Glutamatergic neuron (in vitro differentiated cells): ENCODE measurements at places on chromosomes 16 and 17.

GRCh38 chr16:3094289-3095027 is 4.6 kb downstream of the ZSCAN10 start:
- DNase-seq: no peak

GRCh38 chr16:74774223-74775139 is at the start of gene FA2H:
Gene FA2H, minus strand, starts transcription at chr16:74774820. Its CDS starts 65 bp downstream, at chr16:74774755.
- peak; percentile 87 for DNase-seq

DNA sequence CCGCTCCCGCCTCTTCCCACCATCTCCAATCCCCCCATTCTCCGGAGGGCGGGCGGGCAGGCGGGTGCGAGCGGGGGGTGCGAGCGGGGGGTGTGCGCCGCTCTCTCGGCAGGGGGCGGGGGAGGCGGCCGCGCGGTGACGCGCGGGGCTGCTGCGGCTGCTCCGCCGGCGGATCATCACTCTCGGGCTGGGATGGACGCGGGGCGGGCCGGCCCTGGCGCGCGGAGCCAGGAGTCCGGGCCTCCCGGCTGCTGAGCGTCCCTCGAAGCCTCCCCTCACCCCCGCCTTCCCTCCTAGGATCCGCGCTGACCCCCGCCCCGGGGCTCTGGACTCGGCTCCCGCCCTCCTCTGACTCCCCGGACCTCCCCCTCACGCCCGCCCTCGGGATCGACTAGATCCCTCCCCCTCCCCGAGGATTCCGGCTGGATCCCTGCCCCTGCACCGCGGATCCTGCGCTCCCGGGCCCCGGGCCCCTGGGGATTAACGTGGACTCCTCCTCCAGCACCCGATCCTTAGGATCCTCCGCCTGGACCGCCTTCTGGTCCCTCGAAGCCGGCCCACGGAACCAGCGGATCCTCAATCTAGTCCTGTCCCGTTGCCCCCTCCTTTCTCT is 946 bp upstream of the TMEM256 start:
- peak; percentile 75 for DNase-seq

DNA sequence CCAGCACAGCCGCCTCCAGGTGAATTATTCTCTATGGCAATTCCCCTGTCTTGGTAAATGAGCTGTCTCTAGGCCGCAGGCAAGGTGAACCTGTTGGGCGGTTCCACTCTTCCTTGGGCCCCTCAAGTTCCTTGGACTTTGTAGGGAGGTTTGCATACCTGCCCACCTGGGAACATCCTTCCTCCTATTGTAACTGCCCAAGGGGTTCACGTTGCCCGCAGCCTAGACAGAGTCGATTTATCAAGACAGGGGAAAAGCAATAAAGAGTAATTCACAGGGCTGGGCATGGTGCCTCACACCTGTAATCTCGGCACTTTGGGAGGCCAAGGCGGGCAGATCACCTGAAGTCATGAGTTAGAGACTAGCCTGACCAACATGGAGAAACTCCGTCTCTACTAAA is 122.5 kb downstream of the KCNJ18 start:
- no peak for DNase-seq

DNA sequence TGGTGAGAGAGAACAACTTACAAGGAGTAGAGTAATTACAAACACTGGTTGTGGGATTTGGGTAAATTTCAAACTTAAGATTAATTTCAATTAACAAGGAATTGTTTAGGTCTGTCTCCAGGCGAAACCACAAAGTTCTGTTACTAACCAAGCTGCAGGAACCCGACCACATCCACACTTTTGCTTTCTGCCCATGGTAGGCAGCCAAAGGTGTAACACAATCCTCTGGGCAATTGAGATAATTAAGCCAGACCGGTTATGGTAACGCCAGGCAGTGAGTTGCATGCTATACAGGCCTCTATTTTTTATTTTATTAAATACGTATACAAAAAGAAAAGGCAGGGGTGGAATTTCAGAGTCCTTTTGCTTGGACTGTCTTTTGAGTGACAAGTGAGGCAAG is 12.0 kb downstream of the KCNJ2 start:
- no peak for DNase-seq

GRCh38 chr17:2695243-2695960 is 16.2 kb downstream of the CLUH start:
- DNase-seq: peak; percentile 13

GRCh38 chr16:50266337-50267091 is at the start of gene ADCY7:
Gene ADCY7, plus strand, starts transcription at chr16:50266551. Its CDS starts 21,629 bp downstream, at chr16:50288180.
- DNase-seq: peak; percentile 60

GRCh38 chr16:70630960-70631745 is 15.2 kb upstream of the IL34 start:
- no peak for DNase-seq

- DNase-seq: peak; percentile 62
These were observed 63.8 kb downstream of the RAP1GAP2 start for GRCh38 chr17:2860045-2860444.

DNA sequence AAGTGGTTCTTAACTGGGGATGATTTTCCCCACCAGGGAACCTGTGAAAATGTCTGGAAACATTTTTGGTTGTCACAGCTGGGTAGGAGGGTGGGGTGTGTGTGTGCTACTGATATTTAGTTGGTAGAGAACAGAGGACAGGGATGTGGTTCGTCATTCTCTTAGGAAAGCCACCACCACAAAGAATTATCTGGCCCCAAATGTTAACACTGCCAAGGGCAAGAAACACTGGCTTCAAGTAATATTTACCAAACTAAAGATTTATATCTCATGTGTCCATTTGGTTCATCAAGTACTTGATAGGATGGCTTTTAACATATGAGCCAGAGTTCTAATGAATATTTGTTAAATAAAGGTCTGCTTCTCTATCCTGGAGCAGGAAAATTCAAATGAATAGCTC is 19.5 kb downstream of the MPHOSPH6 start:
- DNase-seq: no peak

- peak; percentile 63 for DNase-seq
These were observed 27.0 kb upstream of the DHX8 start for GRCh38 chr17:43456661-43457361.

- DNase-seq: no peak
These were observed 1013.8 kb upstream of the EEF2KMT start for GRCh38 chr16:6111390-6111789.

DNA sequence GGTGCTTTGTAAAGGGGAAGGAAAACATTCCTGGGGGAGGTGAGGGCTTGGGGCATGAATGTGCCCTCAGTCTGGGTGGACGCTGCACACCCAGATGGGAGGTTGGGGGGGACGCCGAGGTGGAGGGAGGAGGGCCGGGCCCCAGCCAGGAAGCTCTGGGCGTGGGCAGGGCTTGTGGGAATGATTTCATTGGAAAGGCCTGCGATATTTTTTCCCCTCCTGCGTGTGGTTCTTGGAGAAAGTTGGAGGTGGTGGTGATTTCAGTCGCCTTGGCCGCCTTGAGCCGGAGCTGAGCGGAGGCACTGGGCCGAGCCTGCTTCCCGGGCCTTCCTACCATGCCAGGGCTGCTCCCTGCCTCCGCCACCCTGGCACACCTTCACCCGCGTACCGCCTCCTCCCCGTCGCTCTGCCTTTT is 26.4 kb upstream of the CLEC18A start:
- no peak for DNase-seq

- no peak for DNase-seq
These were observed 25.8 kb upstream of the C1QTNF8 start for GRCh38 chr16:1121601-1122397.

DNA sequence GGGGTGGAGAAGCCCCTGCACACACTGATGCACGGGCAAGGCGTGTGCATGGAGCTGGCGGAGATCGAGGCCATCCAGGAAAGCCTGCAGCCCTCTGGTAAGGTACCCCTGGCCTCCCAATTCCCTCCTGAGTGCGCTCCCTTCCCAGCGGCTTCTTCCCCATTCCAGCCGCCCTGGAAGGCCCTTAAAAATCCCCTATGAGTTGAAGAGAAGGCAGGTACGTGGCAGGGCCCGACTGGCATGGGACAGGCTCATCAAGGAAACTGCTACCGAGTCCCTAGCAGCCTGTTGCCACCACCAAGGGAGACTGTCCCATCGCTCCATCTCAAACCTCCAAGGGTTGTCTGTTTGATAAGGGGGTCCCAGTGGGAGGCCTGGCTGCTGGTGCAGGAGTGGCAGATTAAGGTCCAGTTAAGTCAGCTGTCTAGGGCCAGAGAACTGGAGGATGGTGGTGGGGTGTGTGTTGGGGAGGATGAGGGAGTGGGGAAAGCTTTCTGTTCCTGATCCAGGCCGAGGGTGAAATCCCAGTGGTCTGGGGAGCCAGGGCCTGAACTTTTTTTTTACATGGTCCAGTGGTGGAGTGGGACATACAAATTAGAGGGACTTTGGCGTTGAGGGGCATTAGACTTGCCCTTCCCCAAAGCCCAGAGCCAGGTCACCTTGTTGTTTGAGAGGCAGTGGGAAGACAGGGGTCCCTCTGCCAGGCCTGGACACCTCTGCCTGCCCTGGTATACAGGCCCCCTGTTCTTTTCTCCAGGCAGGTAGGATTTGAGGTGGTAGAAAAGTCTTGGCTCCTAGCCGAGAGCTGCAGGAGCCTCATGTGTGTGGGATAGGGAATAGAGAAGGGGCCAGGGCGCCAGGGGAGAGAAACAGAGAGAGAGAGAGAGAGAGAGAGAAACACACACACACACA is 994 bp downstream of the IGFBP4 start:
- DNase-seq: no peak

GRCh38 chr16:48536614-48537200 is 73.3 kb downstream of the N4BP1 start:
- DNase-seq: no peak

GRCh38 chr17:59427425-59427921 is 96.0 kb downstream of the YPEL2 start:
- no peak for DNase-seq

- DNase-seq: no peak
These were observed 695.8 kb downstream of the TOX3 start for GRCh38 chr16:51851111-51851510.

- no peak for DNase-seq
These were observed 22.1 kb downstream of the MAP1LC3B start for GRCh38 chr16:87414251-87414680.

GRCh38 chr17:50352072-50352692 is 6.3 kb downstream of the XYLT2 start:
- no peak for DNase-seq

GRCh38 chr16:68548947-68549346 is 9.9 kb downstream of the ZFP90 start:
- DNase-seq: no peak

- DNase-seq: peak; percentile 83
These were observed 40.5 kb upstream of the ATP2A3 start for GRCh38 chr17:4004517-4005295.

DNA sequence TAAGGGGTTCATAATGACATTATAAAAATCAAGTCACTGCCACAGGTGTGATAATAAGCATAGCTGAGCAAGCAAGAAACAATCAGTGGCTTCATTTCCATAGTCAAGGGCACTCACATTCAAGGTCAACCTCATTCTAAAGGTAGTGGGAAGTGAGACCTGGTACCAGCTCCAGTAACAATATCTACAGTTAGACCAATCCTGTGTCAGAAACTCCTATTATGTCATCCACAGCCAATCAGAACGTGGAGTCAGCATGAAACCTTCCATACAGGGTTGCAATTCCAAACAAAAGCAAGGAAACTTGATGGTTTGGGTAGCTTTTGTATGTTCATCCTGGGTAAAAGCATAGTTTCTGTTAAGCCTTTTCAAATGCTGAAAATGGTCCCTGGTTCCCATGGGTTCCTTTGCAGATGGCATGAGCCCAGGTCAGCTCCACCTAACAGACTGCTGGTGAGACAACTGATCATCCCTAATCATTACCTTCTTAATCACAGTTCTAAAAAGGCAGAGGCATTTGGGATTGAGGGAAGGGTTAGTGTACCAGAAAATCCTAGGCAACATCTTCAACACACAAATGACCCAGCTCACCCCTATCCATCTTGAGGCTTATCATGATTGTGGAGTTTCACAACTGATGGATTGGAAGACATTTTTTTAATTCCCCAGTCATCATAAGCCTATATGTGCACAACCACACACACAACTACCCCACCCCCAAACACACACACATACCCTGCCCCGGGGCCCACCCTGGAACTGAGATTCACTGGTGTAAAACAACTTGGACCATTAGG is 30.4 kb downstream of the TEX2 start:
- DNase-seq: no peak

DNA sequence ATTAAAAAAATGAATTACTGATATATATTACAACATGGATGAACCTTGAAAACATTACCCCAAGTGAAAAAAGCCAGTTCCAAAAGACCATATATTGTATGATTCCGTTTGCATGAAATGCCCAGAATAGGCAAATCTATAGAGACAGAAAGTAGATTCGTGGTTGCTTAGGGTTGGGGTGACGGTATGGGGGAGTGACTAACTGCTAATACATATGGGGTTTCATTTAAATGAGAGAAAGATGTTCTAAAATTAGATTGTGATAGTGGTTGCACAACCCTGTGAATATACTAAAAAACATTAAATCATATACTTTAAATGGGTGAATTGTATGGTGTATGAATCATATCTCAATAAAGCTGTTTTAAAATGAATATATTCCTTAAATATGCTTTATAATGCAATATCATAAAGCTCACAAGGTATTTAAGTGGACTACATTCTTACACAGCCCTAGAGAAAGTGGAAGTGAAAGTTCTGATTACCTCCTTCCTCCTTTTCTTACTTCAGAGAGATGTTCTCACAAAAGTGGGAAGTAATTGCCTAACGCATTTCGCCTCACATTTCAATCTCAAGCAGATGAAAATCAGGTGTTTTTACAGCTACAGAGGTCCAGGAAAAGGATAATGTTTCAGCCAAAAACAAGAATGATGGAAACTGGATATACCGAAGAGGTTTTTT is 142.7 kb upstream of the GNAO1 start:
- no peak for DNase-seq

- no peak for DNase-seq
These were observed 13.5 kb upstream of the PLEKHG4 start for GRCh38 chr16:67265834-67266233.

DNA sequence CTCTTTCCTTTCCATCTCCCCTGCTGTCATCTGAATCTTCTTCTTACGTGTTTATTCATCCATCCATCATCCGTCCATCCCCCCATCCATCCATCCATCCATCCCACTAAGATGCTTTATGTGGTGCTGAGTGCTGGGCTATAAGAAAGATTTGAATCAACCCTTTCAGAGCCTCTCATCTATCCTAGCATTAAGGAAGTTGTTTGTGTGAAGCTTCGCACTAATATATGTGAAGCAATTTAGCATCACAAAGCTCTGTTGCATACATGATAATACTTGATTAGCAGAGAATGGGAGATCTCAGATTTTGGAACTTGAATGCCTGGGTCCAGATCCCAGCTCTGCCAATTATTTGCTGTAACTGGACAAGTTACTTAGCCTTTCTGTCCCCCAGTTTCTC is 255.7 kb downstream of the SHISA9 start:
- no peak for DNase-seq

DNA sequence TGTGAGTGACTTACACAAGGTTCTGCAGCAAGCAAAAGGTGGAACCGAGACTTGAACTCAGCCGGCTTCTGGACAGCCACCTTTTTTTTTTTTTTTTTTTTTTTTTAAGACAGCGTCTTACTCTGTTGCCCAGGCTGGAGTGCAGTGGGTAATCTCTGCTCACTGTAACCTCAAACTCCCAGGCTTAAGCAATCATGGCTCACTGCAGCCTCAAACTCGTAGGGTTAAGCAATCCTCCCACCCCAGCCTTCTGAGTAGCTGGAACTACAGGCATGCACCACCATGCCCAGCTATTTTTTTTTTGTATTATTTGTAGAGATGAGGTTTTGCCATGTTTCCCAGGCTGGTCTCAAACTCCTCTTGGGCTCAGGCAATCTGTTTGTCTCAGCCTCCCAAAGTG is 55.2 kb upstream of the GOT2 start:
- no peak for DNase-seq

- DNase-seq: no peak
These were observed 455 bp upstream of the GRB7 start for GRCh38 chr17:39737206-39737759.

GRCh38 chr17:50954641-50955121 is 88.5 kb upstream of the TOB1 start:
- DNase-seq: no peak

- no peak for DNase-seq
These were observed 389.2 kb upstream of the SALL1 start for GRCh38 chr16:51540259-51540658.
